ENCODE measurements at places on chromosomes 7 and 10.

DNA sequence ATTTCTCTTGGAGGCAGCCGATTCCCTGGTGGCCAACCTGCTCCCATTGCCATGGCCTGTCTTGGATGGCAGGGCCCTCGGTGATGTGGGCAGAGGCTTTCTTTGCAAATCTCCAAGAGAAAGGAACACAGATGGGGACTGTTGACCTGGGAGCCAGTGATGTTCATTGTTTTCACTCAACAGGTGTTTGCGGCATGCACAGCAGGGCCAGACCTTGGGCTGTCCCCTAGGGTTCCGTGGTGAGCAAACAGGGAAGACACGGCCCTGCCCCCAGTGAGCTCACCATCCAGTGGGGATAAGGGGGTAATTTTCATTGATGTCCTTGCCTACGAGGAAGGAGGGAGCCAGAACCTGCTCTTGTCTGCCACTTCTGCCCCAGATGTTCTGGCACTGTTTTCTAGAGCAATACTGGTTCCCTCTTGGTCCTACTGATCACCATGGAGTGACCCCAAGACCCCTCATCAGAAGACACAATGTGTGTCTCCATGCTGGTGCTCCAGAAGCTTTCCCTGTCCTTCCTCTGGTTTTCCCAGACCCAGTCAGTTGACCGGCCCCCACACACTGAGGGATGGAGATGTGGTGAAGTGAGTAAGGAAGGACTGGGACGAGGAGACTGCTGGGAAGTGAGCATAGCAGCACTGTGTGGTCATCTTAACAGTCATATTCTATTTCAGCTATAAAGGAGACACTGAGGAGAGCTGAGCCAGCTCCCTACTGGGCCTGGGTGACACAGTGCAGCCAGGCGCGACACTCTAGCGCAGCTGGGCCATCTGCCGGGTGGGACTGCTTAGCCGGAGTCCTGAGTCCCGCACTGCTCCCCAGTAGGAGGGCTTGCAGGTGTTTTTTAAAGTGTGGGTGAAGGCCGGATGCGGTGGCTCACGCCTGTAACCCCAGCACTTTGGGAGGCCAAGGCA is 20.4 kb upstream of the FIGNL1 start:
- DNase-seq: no peak

DNA sequence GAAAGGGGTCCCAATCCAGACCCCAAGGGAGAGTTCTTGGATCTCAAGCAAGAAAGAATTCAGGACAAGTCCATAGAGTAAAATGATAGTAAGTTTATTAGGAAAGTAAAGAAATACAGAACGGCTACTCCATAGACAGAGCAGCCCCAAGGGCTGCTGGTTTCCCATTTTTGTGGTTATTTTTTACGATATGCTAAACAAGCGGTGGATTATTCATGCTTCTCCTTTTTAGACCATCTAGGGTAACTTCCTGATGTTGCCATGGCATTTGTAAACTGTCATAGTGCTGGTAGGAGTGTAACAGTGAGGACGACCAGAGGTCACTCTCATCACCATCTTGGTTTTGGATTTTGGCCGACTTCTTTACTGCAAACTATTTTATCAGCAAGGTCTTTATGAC is 1033.4 kb downstream of the SORCS3 start:
- DNase-seq: no peak

GRCh38 chr10:33052915-33053810 is 95.1 kb upstream of the ITGB1 start:
- no peak for DNase-seq

GRCh38 chr10:35409094-35409582 is 72.8 kb downstream of the CCNY start:
- no peak for DNase-seq

DNA sequence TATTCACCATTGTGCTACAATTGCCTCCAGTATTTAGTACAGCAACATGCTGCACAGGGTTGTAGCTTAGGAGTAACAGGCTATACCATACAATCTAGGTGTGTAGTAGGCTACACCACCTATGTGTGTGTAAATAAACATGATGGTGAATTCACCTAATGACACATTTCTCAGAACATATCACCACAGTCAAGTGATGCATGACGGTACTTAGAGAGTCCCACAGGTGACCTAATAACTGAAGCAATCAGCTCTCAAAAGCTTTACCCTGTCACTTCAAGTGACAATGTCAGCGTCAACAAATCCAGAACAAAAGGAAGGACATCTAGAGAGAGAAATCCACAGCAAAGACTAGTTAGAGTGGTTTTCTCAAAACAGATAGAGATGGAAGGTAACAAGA is 38.8 kb downstream of the CCNJ start:
- no peak for DNase-seq

DNA sequence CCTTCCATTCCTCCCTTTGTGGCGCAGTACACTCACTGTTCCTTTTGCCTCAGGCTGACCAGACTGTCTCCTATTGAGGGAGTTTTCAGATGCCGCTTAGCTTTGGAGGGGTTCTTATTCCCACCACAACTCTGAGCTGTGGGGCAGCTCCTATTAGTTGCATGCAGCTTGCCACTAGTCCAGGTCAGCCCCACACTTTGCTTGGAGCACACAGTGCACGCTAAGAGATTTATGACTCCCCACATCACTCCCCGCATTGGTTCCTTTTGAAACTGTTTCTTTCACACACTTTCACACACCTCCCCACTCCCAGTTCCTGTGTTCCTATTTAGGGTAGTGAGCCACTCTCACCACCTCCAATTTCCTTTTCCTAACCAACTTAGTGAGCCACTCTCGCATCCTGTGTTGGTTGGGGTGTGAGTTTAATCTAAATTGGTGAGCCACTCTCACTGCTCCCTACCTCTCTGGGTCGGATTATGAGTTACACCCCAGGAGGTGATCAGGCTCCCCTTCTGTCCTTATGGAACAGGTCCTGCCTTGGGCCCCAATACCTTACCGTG is 10.4 kb upstream of the ZNF485 start:
- no peak for DNase-seq
